NCI-H460 (cell line): ENCODE measurements at places on chromosomes 11 and 22.

DNA sequence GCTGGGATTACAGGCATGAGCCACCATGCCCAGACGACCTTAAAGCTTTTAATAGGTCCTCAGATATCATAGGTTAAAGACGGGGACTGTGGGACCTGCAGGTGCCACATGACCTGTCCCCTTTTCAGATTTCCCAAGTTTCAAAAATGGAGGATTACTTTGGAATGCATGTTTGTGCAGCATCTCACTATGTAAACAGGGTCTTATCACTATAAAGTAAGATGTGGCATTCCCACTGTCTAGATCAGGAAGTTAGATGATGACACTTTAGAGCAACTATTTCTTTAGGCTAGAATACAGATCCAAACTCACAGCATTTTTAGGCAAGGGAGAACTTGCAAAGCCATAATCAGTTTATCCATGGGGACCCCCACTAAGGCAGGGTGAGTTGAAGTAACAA is 92.8 kb downstream of the USP35 start:
- no peak for DNase-seq

GRCh38 chr11:79274636-79275331 is 166.0 kb downstream of the TENM4 start:
- no peak for DNase-seq

- DNase-seq: no peak
Measured at GRCh38 chr11:87284306-87284705, 246.6 kb downstream of the TMEM135 start.

- no peak for DNase-seq
Measured at GRCh38 chr11:109026891-109027489, 362.1 kb downstream of the DDX10 start.

DNA sequence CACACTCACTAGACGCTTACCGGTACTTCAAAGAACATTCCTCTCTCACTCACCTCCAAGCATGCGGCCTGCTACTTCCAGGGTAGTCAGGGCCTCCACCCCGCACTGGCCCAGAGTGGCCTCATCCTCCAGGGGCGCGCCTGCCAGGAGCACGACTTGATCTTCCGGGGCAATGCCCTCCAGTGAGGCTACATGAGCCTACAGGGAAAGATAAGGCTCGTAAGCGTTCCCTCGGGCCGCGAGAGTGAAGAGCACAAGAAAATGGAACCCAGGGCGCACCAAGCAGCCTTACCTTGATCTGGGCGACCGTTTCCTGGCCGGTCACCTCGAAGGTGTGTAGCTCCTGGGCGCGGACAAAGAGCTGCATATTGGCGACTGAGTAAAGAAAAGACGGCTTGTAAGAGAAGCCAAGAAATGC is 478 bp downstream of the FAU start:
- no peak for DNase-seq

DNA sequence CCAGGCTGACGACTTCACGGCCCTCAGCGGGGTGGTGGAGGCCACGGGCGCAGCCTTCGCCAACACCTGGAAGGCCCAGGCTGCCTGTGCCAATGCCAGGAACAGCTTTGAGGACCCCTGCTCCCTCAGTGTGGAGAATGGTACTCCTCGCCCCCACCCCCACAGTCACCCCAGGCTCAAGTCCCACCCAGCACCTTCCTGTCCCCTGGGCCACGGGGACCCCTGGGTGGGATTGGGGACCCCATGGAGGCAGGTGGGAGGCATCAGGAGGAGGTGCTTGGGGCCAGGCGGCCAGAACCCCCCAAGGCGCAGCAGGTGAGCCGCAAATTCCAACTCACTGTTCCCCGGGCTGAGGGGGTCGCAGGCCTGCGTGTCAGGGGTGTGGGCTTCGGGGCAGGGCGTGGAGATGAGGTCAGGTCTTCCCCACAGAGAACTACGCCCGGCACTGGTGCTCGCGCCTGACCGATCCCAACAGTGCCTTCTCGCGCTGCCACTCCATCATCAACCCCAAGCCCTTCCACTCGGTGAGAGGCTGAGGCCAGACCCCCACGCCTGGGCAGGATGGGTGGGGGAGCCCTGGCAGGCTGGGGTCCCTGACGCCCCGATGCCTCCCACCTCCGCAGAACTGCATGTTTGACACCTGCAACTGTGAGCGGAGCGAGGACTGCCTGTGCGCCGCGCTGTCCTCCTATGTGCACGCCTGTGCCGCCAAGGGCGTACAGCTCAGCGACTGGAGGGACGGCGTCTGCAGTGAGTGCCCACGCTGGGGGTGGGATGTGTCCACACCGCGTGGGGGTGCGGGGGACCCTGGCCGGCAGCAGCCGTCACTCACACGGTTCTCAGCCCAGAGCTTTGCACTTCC is 9.4 kb downstream of the MUC5B start:
- DNase-seq: no peak

- no peak for DNase-seq
Measured at GRCh38 chr22:47232753-47233152, 470.3 kb downstream of the TBC1D22A start.

- no peak for DNase-seq
Measured at GRCh38 chr11:27397624-27398399, 34.8 kb upstream of the CCDC34 start.

GRCh38 chr11:20159466-20160381 is 551 bp downstream of the DBX1 start:
- DNase-seq: no peak

DNA sequence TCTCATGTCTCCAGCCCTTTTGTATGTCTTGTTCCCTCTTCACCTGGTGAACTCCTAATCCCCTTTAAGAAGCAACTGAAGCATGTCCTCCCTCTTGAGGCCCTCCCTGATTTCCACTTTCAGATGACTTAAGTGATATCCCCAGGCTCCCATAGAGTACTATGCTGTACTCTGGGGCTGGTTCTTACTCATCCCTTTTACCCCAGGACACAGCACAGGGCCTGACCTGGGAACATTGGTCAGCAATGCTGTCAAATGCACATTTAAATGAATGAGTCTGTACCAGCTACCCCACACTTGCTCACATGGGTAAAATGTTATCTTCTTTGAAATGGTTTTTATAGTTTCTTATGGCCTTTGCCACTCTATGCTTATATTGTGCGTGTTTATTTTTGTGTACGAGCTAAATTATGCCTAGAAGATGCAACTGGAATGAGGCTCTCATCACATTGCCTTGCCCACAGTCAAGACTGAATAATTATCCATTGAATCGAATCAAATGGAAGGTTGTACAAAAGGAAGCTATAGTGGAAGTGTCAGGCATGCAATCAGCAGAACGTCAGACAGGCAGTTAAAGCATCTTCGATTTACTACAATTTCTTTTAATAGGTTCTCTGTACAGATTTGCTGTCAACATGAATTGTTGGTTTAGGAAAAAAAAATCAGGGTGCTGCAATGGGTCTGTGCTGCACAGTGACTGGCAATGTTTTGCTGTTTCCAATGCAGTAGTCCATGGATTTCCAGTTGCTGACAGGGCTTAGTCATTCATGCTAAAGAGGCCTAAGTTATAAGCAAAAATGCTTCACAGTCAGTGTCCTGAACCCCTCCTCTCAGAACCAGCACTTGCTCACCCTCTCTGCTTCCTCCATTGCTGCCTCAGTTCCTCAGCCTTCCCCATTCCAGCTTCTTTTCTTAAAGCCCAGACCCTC is 79.5 kb downstream of the PARVA start:
- DNase-seq: no peak

DNA sequence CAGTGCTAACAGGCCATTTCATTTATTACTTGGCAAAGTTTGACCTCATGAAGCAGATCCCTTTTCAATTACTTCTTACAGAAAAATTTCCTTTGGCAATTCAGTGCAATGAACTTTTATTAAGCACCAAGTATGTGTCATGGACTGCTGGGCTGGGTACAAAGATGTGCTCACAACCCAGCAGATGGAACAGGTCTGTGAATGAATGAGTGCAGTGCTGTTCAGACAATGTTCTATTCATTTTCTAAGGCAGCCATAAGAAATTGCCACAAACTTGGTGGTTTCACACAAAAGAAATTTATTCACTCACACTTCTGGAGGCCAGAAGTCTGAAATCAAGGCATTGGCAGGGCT is 428.5 kb downstream of the SOX6 start:
- no peak for DNase-seq

DNA sequence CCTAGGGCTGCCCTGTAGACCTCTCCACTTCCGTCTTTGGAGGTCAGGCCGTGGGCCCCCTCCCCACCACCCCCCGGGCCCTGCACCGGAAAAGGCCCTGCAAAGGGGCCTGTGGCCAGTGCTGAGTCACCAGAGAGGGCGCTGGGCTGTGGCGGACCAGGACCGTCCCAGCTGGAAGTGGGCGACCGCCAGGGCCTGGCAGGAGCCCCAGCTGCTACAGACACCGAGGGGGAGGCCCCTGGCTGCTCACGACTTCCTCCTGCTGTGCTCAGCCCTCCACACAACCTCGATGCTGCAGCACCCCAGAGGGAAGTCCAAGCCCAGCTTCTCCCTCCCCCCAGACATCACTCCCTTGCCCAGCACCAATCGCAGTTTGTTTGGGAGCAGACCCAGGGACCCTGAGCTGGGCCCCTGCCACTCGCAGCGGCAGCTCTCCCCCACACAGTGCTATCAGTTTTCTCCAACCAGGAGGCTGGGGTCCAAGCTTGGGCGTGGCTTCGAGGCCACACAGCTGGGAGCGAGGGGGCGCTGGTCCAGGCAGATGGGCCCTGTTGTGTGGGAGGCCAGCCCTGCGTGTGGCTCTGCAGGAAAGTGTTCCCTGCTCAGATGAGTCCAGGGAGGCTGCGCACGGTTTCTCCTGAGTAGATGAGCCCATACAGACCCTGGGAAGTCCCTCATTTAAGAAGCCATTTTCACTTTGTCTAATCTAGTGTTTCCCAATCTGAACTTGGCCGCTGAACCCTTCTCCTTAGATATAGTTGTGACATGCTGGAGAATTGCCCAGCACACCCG is 5.6 kb upstream of the SH3BP1 start:
- no peak for DNase-seq
